ENCODE measurements at places on chromosomes 12 and 14.

DNA sequence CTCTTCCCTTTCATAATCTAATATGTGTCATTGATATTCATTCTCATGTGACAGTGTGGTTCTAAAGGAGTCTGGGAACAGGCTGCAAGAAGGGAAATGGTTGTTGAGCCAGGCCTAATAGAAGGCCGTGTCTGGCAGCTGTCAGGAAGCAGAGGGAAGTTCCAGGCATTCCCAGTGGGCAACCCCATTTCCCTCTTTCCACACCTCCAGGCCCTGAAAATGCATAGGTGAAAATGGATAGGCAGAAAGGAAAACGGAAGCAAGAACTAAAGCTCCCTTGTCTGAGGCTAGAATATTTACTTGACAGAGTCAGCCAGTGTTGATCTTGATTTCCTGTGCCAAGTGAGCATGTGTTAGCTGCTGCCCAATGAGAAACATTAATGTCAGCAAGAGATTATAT lies 97.7 kb downstream of the PPM1A start:
- DNase-seq, result no peak

DNA sequence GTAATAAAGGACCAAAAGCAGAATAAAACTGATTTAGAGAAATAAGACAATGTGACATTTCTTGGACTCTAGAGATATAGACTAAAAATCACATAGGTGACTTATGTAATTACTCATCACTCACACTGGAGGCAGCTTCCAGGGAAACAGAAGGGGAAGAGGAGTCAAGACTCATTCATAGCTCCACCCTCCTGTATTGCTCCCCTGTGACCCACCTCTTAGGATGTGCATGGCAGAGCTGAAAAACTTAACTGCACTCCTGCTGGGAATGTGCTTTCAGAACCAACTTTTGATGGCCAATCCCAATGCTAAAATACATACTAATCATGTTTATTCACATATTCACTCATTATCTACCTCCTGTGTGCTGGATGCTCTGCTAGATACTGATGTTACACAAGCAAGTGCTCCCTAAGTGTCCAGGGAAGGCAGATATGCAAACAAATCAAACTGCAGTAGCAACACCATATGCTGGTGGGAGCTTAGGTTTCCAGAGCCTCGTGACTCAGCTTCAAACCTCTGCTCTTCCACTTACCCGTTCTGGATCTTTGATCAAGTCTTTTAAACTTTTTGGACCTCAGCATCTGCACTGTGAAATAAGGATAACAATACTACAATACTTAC lies 316.1 kb downstream of the GALC start:
- no peak for DNase-seq

DNA sequence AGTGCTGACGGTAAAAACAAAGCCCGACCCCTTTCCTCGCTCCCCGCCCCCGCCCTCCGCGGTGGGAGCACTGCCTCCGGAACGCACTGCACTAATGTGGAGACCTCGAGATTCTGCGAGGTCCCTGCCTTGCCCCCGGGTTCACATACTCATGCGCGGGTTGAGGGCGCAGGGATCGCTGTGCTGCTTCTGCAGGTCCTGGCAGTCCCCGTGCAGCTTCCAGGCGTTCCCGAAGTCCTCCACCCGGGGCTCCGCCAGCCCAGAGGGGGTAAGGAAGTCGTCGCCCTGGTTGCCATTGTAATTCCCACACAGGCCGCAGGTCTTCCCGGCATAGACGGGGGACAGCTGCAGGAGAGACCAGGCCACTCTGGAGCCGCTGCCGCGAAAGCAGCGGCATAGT lies 66.8 kb downstream of the VWF start:
- DNase-seq, result no peak

GRCh38 chr14:74907744-74908143 lies 15.3 kb downstream of the RPS6KL1 start:
- no peak for DNase-seq

GRCh38 chr14:68888883-68889282 lies 90.2 kb downstream of the ACTN1 start:
- no peak for DNase-seq

DNA sequence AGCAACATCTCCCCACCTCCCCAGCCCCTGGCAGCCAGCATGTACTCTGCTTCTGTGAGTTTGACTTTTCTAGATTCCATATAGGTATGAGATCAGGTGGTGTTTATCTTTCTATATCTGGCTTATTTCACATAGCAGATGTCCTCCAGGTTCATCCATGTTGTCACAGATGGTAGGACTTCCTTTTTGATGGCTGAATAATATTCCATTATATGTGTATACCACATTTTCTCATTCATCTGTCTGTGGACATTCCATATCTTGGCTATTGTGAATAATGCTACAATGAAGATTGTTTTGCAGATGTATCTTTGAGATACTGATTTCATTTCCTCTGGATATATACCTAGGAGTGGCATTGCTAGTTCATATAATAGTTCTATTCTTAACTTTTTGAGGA lies 18.4 kb downstream of the ALKBH2 start:
- DNase-seq, result no peak

DNA sequence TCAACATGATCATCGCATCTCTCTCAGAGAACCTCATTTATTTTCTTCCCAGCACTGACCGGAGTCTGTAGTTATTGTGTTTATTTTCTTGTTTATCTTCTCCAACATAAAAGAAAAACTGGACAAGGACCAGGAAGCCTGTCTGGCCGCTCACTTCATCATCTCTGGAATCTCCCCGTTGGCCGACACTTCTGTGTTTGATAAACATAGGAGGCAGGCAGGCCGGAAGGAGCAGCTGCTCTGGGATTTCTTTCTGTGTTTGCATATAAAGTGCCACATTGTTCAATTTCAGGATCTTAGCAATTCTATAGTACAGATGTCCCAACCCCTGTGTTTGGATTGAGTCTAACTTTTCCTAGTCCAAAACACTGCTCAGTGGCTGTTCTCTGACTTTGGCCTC lies 53.3 kb downstream of the ACACB start:
- no peak for DNase-seq
